ENCODE measurements at places on chromosomes 7 and 10.

DNA sequence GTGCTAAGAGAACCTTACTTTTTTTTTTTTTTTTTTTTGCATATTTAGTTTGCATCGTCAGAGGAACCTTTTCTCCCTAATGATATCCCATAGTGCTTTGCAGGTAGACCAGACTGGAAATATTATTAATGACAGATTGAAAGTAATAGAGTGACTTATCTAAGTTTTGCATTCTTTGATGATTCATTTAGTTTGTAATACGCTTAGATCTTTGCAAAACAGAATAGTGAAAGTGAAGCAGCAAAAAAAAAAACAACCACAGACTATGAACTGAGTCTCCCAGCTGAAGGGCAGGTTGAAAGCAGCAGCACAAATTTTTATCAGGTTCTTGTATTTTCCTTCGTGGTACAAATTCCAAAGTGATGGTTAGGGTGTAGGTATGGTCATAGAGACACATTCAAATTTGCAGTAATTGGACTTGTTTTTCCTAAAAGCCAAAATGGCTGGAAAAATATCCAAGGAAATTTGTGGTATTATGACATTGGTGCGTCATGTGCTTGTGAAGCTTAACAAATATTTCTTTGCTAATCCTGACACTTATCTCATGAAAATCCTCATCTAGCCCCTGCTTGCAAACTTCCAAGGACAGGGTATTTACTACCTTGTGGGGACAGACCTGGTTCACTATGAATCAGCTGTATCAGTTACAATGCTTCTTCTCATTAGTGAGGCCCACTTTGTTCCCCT, 81.8 kb upstream of the CREB5 start:
- no peak for DNase-seq

DNA sequence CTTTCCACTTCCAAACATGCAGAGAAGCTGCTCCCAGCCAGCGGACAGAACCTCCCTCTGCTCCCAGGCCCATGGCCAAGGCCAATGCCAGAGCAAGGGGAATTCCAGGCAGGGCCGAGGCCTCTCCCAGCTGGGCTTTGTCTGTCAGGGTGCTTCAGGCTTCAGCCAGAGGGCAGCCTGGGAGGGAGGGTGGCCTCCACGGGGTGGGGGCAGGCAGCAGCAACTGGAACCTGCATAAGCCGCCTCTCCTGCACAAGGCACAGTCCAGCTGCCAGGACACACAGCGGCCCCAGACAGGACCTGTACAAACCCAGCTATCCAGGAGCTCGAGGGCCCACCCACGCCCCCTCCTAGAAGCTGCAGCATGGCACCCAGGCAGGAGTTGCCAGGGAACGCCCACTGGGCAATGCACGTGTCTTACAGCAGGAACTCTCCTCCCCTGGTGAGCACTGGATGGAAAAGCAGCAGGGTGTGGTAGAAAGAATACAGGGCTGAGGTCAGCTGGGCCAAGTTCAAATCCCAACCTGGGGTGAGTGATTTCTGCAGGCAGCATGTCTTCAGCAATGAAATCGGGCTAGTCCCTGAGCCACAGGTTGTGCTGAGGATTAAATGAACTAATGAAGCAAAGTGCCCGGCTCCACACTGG, 7.6 kb downstream of the FAM53B start:
- DNase-seq, result no peak

- DNase-seq, result no peak
These were observed 22.7 kb downstream of the BET1 start for GRCh38 chr7:93981480-93981874.

DNA sequence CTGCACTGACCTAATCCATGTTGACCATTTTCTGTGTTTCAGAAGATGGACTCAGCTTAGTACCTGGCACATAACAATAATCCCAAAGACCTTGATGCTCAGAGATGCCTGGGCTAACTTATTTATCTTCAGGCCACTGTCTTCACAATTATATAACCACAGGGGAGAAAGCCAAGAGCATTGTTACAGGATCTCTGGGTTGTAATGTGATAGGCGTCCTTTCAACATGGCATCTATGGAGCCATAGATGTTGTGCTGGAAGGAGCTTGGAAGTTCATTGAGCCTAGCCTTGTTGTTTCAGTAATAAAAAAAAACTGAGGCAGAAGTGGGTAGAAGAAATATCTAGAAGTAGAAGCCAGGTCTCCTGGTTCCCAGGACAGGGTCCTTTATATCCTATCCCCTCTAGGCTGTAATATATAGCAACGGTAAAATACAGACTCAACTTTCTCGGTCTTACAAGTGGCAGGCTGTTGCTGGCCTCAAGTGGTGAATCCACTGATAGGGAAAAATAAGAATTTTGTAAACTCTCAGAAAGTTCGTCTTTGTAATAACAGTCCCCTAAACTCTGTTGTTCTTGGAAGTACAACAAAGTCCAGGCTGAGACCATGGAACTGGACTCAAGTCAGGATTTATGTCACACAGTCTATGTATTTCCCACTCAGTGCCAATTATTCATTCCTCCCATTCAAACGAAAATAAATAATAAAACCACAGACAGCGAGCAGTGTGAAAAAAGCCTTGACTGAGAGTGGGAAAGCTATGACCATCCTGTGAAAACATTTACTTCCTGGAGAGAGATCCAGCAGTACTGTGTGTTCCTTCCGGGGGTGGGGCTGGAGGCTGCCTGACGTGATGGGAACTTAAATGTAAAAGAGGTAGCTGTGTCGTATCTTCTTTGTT, 277.6 kb downstream of the REEP3 start:
- no peak for DNase-seq

GRCh38 chr7:42107484-42108240, 129.3 kb downstream of the GLI3 start:
- no peak for DNase-seq

- DNase-seq, result no peak
These were observed 6.8 kb upstream of the NCOA4 start for GRCh38 chr10:46037107-46037825.

DNA sequence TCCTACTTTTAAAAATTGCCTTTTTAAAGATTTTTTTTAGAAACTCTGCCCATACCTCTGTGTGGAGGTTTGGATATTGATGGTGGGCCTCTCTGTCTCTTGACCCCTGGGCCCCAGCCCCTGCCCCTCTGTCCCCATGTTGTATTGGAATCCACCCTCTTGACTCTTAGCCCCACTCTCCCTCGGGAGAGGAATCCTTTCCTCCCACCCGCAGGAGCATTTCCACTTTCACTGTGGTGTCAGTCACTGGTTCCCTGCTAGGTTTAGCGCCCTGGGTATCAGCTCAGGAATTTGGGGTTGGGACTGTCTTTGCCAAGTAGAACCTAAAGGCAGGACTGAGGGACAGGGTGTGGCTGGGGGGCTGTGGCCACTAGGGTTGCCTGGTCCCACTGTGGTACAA, 10.1 kb downstream of the PFKFB3 start:
- no peak for DNase-seq

DNA sequence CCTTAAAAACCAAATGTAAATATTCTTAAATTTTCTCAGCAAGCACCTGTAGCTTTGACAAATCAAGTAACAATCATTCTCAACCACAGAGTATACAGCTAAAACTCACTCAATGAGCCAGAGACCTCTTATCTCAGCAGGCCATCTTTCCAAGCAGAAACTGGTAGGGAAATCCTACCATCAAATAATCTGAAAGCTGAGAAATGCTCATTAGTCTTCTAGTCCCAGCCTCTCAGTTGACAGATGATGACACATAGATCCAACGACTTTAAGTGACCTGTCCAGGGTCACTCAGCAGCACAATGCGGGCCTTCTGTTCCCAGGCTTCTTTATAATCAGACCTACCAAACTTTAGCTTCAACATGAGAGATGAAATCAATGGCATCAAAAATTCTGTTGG, 184.6 kb downstream of the SGMS1 start:
- DNase-seq, result no peak

- no peak for DNase-seq
These were observed 152.9 kb downstream of the DYNC1I1 start for GRCh38 chr7:95925236-95925635.

DNA sequence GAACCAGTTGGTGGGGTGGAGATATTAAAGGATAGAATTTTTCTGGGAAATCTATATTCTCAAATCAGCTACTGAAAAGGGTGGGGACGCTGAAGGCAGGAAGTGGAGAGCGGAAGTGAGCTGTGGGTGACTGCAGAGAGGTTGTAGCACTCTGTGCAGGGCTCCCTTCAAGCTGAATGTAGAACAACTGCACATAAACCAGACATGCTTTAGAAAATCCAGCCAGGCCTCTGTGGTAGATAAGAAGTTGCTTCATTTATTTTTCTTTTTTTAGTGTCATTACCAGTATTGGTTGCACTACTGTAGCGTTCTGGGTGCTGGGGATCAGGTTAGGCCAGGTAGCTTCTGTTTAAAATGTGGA, 127.8 kb downstream of the CELF2 start:
- no peak for DNase-seq

DNA sequence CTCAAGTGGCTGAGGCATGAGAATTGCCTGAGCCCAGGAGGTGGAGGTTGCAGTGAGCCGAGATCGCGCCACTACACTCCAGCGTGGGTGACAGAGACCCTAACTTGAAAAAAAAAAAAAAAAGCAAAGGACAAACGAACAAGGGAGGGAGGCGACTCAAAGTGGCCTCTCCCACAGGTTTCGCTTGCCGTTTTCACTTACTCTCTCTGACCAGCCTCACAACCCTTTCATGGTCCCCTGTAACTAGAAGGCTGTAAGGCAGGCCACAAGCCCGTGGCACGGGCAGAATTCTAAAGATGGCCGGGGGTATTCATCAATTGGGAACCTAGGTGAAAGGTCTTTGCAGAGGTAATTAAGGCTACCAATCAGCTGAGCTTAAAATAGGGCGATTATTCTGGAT, 25.5 kb downstream of the GNA12 start:
- DNase-seq, result no peak

Measured in activated CD4-positive, alpha-beta T cell treated with anti-CD3 and anti-CD28 coated beads, Interleukin-2, amount 50 U/mL, for 24 hours (primary cell).